ENCODE measurements at places on chromosomes 6 and 20. TPM values are rescaled to one million over a fixed set of nuclear protein-coding genes. Genes with fewer than 3 reads are reported as not detected.

ZNF165 gene
- 0.68 TPM for total RNA-seq

GRCh38 chr20:4326195-4327065 is 311.1 kb upstream of the RNF24 start:
- H3K36me3 ChIP-seq: no peaks in the 10 kb centered on the region
- no peak overlapping the region for H3K4me3 ChIP-seq
- no peak overlapping the region for H3K27ac ChIP-seq

GRCh38 chr6:37354526-37355384 is 972 bp downstream of the RNF8 start:
- no peaks in the 10 kb centered on the region for H3K27me3 ChIP-seq
- H3K36me3 ChIP-seq: no peaks in the 10 kb centered on the region
- peak; percentile 42 for DNase-seq
- H3K4me1 ChIP-seq: peaks cover 3% of the 10 kb centered on the region

ACSS2 gene
- 18.0 TPM for total RNA-seq

FANCE gene
- total RNA-seq: 10.9 TPM

RCAN2 gene
- total RNA-seq: 0.43 TPM

RNF114 gene
- total RNA-seq: 107 TPM

GRCh38 chr6:138291849-138292181 is 73.5 kb upstream of the PBOV1 start:
- DNase-seq: no peak
- H3K27me3 ChIP-seq: no peaks in the 10 kb centered on the region
- H3K4me3 ChIP-seq: no peak overlapping the region
- H3K27ac ChIP-seq: no peak overlapping the region
- H3K36me3 ChIP-seq: peaks cover 4% of the 10 kb centered on the region

SPAG4 gene
- total RNA-seq: 3.5 TPM

GRCh38 chr20:4999788-5000187 is 1.5 kb downstream of the SLC23A2 start:
- H3K36me3 ChIP-seq: no peaks in the 10 kb centered on the region
- 0 out of 2 replicates have a peak, but pooled peaks cover 3% of the 10 kb centered on the region for H3K4me1 ChIP-seq

C4B gene
- 1.8 TPM for total RNA-seq

MOCS1 gene
- total RNA-seq: 7.3 TPM

GRCh38 chr6:167442245-167442644 is 117.4 kb downstream of the TTLL2 start:
- no peaks in the 10 kb centered on the region for H3K4me1 ChIP-seq
- no peak overlapping the region for H3K4me3 ChIP-seq
- no peaks in the 10 kb centered on the region for H3K36me3 ChIP-seq
- peaks cover 5% of the 10 kb centered on the region for H3K27me3 ChIP-seq

GRCh38 chr20:19603376-19603750 is 154.7 kb upstream of the RIN2 start:
- H3K27me3 ChIP-seq: no peaks in the 10 kb centered on the region
- H3K4me3 ChIP-seq: peak overlapping the region; percentile 1
- H3K27ac ChIP-seq: peak overlapping the region; percentile 92
- peaks cover 34% of the 10 kb centered on the region for H3K4me1 ChIP-seq
- peak; percentile 91 for DNase-seq

GPX5 gene
- total RNA-seq: not detected

GRCh38 chr6:654136-654535 is 2.8 kb downstream of the HUS1B start:
- no peaks in the 10 kb centered on the region for H3K4me1 ChIP-seq
- H3K4me3 ChIP-seq: no peak overlapping the region
- no peaks in the 10 kb centered on the region for H3K27me3 ChIP-seq
- DNase-seq: no peak
- no peak overlapping the region for H3K27ac ChIP-seq

- no peak overlapping the region for H3K4me3 ChIP-seq
- H3K27me3 ChIP-seq: peaks cover 14% of the 10 kb centered on the region
- no peaks in the 10 kb centered on the region for H3K4me1 ChIP-seq
- no peaks in the 10 kb centered on the region for H3K36me3 ChIP-seq
- no peak for DNase-seq
Measured at GRCh38 chr6:168681748-168682147, 240.8 kb downstream of the SMOC2 start.

PSORS1C1 gene
- total RNA-seq: 0.48 TPM

KIF25 gene
- 0.51 TPM for total RNA-seq

PERP gene
- total RNA-seq: 5.4 TPM

CLPSL1 gene
- not detected for total RNA-seq

DNA sequence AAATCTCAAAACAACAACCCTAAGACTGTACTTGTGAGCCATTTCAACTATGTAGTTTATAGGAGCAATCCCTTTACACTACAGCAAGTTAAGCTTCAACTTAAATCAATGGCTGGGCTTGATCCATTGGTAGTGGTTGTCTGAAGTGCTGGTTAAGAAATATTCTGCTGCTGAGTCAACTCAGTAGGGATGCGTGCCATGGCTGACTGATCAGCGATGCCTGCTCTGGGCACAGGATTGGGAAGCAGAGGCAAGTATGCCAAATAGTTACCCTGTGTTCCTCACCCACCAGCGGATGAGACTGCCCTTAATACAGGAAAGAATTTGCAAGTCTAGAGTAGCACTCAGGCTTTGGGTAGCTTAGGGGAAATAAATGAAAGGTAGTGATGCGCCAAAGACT is 41.5 kb downstream of the GCM1 start:
- H3K4me3 ChIP-seq: no peak overlapping the region
- no peak for DNase-seq
- H3K4me1 ChIP-seq: peaks cover 10% of the 10 kb centered on the region
- H3K27ac ChIP-seq: no peak overlapping the region

- H3K27ac ChIP-seq: no peak overlapping the region
- DNase-seq: no peak
- H3K4me1 ChIP-seq: no peaks in the 10 kb centered on the region
Measured at GRCh38 chr6:101534386-101534785, 140.9 kb downstream of the GRIK2 start.

DNA sequence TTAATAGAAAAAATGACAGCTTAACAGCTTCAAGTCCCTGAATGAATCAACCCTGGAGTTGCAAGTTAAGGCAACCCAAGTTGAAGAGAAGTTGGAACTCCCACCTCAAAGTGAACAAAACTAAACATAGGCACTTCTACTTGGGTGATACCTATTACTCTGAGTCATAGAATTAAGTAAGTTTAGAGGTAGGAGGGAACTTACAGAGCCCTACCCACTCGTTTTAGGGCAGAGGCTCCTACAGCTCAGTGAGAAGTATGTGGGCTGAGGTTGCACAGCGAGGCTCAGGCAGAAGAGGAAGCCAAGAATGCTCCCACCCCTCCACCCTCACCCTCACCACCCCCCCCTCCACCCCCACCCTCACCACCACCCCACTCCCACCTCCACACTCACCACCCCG is 42.2 kb downstream of the NFATC2 start:
- no peaks in the 10 kb centered on the region for H3K36me3 ChIP-seq
- no peak overlapping the region for H3K4me3 ChIP-seq
- H3K27ac ChIP-seq: no peak overlapping the region
- no peaks in the 10 kb centered on the region for H3K4me1 ChIP-seq

DNA sequence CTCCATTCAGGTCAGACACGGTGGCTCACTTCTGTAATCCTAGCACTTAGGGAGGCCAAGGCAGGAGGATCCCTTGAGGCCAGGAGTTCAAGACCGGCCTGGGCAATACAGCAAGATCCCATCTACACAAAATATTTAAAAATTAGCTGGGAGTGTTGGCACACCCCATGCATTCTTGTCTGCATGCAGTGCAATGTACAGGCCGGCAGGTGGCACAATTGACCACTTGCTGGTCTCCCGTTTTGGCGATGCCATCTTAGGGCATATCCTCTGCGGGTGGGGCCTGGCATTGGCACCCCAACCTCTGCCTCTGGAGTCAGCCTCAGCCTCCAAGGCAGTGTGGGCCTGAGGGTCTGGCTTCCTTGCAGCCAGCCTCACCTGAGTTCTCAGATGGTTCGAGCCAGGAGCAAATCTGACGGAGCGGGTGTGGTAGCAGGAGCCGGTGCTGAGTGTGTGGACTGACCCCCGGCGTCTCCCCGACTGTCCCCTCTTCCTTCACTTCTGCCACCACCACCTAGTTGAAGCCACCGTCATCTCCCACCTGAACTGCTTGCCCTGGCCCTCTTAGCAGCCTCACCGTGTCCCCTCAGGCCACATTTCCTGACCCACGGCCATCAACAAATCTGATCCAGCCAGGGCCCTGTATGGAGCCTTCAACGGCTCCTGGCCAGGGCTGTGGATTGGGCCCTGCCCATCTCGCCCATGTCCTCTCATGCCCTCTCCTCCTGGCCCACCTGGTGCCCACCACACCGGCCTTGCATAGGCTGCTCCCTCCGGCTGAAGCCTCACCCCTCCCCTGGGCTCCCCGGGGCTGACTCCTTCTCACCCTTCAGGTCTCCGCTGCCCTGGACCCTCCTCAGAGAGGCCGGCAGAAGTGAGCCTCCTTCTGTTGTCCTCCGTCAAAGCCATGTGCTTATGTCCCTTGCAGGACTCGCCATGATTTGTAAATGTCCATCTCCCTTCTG is 44.0 kb downstream of the EFCAB8 start:
- H3K36me3 ChIP-seq: no peaks in the 10 kb centered on the region
- H3K4me1 ChIP-seq: peaks cover 13% of the 10 kb centered on the region
- no peak overlapping the region for H3K4me3 ChIP-seq
- no peak overlapping the region for H3K27ac ChIP-seq
- DNase-seq: peak; percentile 69

GRCh38 chr6:40500227-40500626 is 86.9 kb downstream of the LRFN2 start:
- H3K4me3 ChIP-seq: no peak overlapping the region
- H3K4me1 ChIP-seq: no peaks in the 10 kb centered on the region
- no peak overlapping the region for H3K27ac ChIP-seq

MDFI gene
- 176 TPM for total RNA-seq

GRCh38 chr6:2891768-2892170 is 11.3 kb downstream of the SERPINB9 start:
- no peaks in the 10 kb centered on the region for H3K36me3 ChIP-seq
- no peak overlapping the region for H3K27ac ChIP-seq
- H3K4me1 ChIP-seq: no peaks in the 10 kb centered on the region
- peak; percentile 66 for DNase-seq
- no peaks in the 10 kb centered on the region for H3K27me3 ChIP-seq

NOL7 gene
- total RNA-seq: 44.8 TPM

- no peak overlapping the region for H3K27ac ChIP-seq
- H3K4me3 ChIP-seq: no peak overlapping the region
- DNase-seq: no peak
- H3K4me1 ChIP-seq: peaks cover 42% of the 10 kb centered on the region
- H3K27me3 ChIP-seq: no peaks in the 10 kb centered on the region
- H3K36me3 ChIP-seq: no peaks in the 10 kb centered on the region
Measured at GRCh38 chr6:43803055-43803782, 33.2 kb downstream of the VEGFA start.

- H3K27ac ChIP-seq: no peak overlapping the region
- H3K4me3 ChIP-seq: no peak overlapping the region
- no peaks in the 10 kb centered on the region for H3K27me3 ChIP-seq
- DNase-seq: no peak
Measured at GRCh38 chr6:16706911-16707783, 54.1 kb downstream of the ATXN1 start.

DNA sequence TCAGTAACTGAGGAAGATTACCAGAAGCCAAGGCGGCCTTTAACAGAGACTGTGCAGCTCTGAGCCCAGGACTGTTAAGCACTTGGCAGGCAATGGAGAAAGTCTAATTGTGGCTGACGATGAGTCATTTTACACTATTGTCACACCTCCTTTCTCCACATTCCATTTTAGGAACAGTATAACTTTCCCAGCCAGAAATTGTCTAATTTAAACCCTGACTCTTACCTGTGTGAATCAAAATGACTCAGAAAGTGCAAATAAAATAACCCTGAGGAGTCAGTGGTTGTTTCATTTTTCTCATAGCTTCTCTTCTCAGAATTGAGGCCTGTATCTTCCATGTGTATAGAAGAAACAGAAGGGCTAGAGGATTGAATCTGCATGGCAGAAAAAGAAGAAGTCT is 40.0 kb upstream of the OPN5 start:
- no peak overlapping the region for H3K4me3 ChIP-seq
- no peak overlapping the region for H3K27ac ChIP-seq
- DNase-seq: no peak
- H3K4me1 ChIP-seq: no peaks in the 10 kb centered on the region
- H3K27me3 ChIP-seq: no peaks in the 10 kb centered on the region

DNA sequence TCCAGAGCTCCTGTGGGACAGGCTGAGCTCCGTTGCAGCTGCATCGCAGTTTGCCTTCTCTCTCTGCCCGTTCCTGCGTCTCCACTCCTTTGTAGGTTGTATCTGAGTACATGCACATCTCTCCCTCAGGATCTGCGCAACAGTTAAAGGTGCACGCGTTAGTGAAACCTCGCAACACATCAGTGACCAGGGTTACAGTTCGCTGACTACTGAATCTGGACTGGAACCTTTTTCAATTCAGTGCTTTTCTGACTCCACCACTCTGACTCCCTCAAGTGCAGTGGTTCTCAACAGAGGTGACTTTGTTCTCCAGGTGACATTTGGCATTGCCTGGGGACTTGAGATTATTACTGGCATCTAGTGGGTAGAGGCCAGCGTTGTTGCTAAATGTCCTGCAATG is 44.0 kb downstream of the UST start:
- H3K27ac ChIP-seq: no peak overlapping the region
- H3K27me3 ChIP-seq: no peaks in the 10 kb centered on the region
- no peak for DNase-seq
- H3K4me3 ChIP-seq: no peak overlapping the region

- H3K4me1 ChIP-seq: no peaks in the 10 kb centered on the region
- peaks cover 6% of the 10 kb centered on the region for H3K27me3 ChIP-seq
- H3K4me3 ChIP-seq: no peak overlapping the region
- no peaks in the 10 kb centered on the region for H3K36me3 ChIP-seq
Measured at GRCh38 chr20:42961771-42962170, 227.9 kb downstream of the PTPRT start.

PPP1R14C gene
- total RNA-seq: not detected

DNA sequence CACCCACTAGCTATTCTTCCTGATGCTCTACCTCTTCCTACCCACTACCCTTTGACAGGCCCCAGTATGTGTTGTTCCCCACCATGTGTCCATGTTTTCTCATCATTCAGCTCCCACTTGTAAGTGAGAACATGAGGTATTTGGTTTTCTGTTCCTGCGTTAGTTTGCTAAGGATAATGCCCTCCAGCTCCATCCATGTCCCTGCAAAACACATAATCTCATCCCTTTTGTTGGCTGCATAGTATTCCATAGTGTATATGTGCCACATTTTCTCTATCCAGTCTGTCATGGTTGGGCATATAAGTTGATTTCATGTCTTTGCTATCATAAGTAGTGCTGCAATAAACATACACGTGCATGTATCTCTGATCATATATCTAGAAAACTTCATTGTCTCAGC is 218.3 kb upstream of the STXBP5 start:
- no peak for DNase-seq
- no peaks in the 10 kb centered on the region for H3K27me3 ChIP-seq
- H3K27ac ChIP-seq: no peak overlapping the region

- no peak overlapping the region for H3K27ac ChIP-seq
- H3K27me3 ChIP-seq: no peaks in the 10 kb centered on the region
- DNase-seq: no peak
- no peaks in the 10 kb centered on the region for H3K36me3 ChIP-seq
- H3K4me3 ChIP-seq: no peak overlapping the region
Measured at GRCh38 chr6:25137916-25138232, 141.3 kb upstream of the CARMIL1 start.

GRCh38 chr20:52193886-52194545 is 2.4 kb upstream of the ZFP64 start:
- H3K4me1 ChIP-seq: 0 out of 2 replicates have a peak, but pooled peaks cover 2% of the 10 kb centered on the region
- no peaks in the 10 kb centered on the region for H3K36me3 ChIP-seq
- H3K27ac ChIP-seq: no peak overlapping the region
- H3K27me3 ChIP-seq: no peaks in the 10 kb centered on the region
- no peak overlapping the region for H3K4me3 ChIP-seq
- DNase-seq: no peak

UCKL1 gene
- 27.1 TPM for total RNA-seq

POU5F1 gene
- 2.4 TPM for total RNA-seq

TP53TG5 gene
- not detected for total RNA-seq

All from SJCRH30 (cell line).